Occipital lobe (tissue), 3 donors: ENCODE measurements at places on chromosomes 7 and 10. TPM values are rescaled to one million over a fixed set of nuclear protein-coding genes. Genes with fewer than 3 reads are reported as not detected.
A peak's percentile ranks its signal among the peaks of the same experiment; 100 is the strongest.

GRCh38 chr7:75888464-75889222, 9.8 kb downstream of the RHBDD2 start:
- peak; percentile 75 for DNase-seq

GRCh38 chr7:907158-907980, 31.0 kb downstream of the GET4 start:
- DNase-seq: no peak

- DNase-seq: no peak
Measured at GRCh38 chr7:107538001-107538400, 25.7 kb downstream of the COG5 start.

DNA sequence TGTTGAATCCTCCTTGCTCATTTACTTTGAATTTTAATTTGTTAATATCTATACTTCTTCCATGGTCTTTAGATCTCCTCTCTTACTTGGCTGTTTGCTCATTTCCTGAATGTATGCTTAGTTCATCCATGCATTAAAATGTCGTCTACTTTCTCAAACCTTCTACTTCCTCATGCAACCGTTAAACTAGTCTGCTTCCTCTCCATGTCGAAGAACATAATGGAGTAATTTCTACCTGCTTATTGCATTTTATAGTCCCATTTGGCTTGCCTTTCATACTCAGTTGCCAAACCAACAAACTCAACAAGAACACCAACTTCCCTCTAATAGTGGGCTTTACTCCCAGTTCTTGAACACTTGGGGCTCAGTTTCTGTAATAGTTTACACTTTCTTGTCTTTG, 43.8 kb upstream of the SEMA3D start:
- DNase-seq: no peak

DNA sequence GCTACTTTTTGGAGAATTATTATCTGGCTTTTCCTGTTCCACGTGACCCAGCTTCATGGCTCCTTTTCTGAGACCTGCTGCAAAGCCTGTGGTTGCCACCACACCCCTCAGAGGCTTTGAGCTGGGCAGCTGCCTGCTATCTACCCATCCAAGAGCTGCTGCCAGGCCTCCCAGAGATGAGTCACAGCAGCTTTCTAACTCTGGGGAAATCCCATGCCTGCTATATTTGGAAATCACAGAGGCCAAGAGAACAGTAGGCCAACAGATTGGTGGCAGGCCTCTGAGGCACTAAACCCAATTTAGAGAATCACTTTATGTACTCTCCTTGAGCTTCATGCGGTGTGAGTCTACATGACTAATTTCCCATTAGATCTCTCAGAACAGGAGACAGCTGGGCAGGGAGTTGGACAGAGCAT, 35.2 kb downstream of the SGCE start:
- peak; percentile 69 for DNase-seq

DNA sequence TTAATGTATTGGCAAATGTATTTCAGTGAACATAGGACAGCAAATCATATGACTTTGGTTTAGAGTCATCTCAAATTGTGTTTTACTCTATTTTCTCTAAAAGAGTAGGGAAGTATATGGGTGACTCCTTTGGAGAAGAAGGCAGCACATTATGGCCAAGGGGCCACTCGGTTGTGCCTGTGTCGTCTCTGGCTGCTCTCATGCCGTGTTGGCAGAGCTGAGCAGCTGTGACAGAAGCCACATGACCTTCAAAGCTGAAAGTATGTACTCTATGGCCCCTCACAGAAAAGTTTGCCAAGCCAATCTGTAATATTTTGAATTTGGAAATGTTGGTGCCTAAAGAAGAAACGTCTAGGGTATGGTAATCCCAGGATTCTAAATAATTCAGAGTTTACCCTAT, 47.5 kb downstream of the TASOR2 start:
- no peak for DNase-seq

DNA sequence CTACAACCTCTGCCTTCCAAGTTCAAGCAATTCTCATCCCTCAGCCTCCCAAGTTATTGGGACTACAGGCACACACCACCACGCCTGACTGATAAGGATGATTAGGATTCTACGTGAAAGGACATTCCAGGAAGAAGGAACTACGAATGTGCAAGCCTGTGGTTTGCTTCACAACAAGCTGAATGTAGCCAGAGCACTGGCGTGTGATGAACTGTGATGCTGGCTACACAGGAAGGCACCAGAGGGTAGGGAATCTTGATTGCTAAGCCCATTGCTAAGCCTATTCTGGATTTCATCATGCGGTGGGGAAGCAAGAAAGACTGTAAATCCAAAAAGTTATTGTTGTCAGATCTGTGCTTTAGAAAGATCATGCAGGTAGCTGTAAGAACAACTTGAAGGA, 72.3 kb upstream of the SRRM3 start:
- DNase-seq: no peak

GRCh38 chr10:71025535-71025934, 137.2 kb upstream of the PCBD1 start:
- no peak for DNase-seq

DNA sequence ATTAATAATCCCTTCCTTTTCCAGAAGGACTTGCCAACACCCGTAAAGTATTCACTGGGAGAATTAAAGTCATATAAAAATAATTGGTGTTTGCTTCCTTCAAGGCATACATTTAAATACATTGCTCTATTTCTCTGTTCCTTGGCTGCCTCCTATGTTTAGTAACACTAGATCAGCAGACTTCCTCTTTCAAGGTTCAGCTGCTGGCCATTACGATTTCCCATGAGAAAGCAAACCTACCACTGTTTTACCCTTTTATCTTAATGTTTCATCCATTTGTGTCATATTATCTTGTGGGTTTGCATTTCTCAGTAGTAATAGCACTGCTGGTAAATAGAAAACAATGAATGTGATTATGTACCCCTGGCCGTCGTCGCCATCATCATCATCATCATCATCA, 313.8 kb upstream of the BMPER start:
- DNase-seq: no peak

- no peak for DNase-seq
Measured at GRCh38 chr7:45140827-45141226, 16.8 kb upstream of the RAMP3 start.

GRCh38 chr10:133028158-133028557, 59.6 kb upstream of the ADGRA1 start:
- no peak for DNase-seq

- no peak for DNase-seq
Measured at GRCh38 chr10:79187121-79187940, 118.6 kb downstream of the ZMIZ1 start.

- DNase-seq: no peak
Measured at GRCh38 chr10:124286621-124287020, 132.1 kb downstream of the OAT start.

DNA sequence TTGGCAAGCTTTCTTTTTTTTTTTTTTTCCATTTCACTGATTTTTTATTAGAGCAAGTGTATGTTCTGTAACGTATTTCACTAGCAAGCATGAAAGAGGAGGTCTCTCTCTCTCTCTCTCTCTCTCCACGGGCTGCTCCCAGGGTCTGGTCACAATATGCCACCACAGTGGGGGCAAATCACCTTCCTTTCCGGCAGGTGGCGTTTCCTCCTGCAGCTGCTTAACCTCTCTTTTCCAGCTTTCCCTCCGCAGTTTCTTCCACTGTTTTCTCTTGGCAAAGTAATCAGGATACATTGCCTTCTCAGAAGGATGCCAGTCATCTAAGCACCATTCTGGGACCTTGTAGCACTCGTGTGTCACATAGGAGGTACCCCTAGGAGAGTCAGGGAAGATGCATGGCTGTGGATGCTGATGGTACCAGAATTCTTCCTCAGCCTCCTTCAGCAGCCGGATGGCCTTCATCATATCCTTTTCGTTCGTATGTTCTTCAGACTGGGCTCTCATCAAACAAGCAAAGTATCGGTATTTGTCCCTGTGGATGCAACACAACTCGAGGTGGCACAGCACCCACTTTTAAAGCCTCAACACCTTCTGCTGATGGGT, 197.3 kb upstream of the PODXL start:
- no peak for DNase-seq

DNA sequence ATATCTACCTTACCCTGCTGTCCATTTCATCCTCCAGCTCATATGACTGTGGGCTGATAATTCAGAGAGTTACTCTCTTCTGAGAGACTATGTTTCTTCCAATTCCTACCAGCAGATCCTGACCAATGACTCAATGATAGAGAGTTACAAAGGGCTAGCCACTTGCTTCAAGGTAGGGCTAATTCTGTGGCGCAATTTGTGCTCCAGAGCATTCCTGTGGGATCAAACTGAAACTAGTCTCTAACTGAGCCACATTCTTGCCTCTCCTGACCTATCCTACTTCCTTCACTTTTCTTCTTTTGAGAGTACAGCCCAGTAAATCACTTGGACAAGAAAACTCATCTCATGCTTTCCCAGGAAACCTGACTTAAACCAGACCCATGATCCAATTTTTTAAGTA, 17.9 kb upstream of the ASZ1 start:
- no peak for DNase-seq

DNA sequence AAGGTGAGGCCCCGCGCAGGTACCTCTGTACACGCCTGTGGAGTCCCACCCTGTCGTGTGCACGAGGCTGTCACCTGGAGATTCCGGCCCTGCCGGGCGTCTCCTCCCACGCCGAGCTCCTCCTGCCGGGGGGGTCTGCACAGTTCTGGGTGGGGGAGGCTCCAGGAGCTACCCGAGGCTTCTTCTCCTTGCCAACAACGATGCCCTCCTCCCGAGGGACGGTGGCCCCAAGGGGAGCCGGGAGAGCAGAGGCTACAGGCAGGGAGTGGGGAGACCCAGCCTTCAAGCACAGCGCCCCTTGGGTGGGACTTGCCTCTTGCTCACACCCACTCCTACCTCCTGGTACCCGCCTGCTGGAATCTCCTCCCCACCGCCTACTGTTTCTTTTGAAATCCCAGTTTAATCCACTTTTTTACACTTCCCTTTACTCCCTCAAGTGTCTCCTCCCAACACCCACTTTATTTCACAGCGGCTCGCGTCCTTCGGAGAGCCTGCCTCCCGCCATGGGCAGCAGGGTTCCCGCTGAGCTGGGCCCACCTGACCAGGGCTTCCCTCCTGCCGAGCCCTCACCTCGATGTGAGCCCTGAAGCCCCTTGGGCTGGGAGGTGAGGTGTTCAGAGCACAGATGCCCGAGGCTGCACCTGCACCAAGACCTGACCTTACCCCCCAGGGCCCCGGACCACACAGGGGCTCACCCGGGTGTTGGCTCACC, 338.1 kb downstream of the DNAJB6 start:
- DNase-seq: no peak

DNA sequence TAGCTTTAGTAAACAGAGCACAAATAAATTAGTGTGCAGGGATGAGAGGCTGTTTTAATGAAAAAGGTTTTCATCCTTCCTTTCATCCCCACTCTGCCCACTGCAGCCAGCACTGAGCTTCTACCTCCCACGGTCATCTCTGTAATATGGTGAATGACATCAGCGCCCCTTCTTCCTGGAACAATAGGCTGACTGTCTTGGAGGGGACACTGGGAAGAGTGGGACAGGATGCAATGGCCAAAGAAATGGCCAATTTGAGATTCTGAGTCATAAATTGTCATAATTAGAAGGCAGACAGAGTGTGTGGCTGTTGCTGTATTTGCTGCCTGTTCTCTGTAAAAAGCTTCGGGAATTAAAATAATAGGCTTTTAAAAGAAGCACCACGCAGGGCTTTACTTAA, 126.7 kb upstream of the CALN1 start:
- DNase-seq: peak; percentile 1

DNA sequence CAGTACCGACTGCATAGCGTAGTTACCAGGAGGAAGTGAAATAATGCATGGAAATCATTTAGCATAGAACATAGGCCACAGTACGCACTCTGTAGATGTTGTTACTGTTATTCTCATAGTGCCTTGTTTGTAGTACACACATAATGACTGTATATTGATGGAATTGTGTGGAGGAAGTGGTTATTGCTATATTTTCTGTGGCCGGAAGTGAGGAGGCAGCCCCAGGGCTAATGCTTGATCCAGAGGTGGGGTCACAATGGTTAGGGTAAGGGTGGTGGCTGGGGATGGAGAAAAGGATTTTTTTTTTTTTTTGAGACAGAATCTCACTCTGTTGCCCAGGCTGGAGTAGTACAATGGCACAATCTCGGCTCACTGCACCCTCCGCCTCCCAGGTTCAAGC, 4.5 kb upstream of the MGAM start:
- DNase-seq: no peak

DNA sequence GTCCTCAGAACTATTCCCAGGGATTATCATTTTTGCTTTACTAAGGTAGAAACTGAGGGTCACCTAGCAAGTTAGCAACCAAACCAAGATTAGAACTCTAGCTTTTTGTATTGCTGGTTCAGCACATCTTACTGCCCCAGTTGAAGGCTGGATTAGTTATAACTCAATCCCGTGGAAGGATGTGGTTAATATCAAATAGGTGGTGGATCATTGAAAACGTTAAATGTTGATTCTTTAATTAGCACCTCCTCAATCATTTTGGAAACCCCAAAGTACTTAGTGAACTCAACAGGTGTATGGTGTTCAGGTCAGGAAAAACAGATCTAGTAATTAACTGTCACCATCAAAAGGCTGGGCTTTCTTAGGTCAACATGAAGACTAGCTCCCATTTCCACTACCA, 152.4 kb downstream of the ARID5B start:
- DNase-seq: no peak

GRCh38 chr7:131945313-131945911, 389.0 kb upstream of the PODXL start:
- peak; percentile 37 for DNase-seq

The FEZF1 gene
- not detected for total RNA-seq

The PPRC1 gene
- total RNA-seq: 8.4 TPM

The HMX2 gene
- total RNA-seq: not detected

The DRGX gene
- total RNA-seq: not detected

The GPER1 gene
- 1.1 TPM for total RNA-seq

The MSMB gene
- not detected for total RNA-seq

The ACSM6 gene
- not detected for total RNA-seq

The ASAH2 gene
- 1.7 TPM for total RNA-seq

The FGFR2 gene
- 71.9 TPM for total RNA-seq
